ENCODE measurements at places on chromosomes 5 and 9.
A peak's percentile ranks its signal among the peaks of the same experiment; 100 is the strongest.

DNA sequence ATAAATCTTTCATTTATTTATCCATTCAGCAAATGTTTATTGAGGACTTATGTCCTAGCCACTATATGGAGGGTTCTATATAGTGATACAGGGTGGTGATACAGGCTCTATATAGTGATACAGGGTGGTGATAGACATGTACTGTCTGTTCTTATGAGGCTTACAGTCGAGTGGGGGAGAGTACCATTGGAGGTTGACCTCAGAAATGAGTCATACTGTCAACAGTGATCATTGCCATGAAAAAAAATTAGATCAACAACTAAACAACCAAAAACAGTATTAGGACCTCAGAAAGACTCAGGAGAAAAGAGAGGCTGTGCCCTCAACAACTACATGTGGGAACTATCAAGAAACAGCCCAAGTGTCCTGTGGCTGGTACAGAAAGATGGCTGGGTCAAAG, 22.0 kb downstream of the PAPPA start:
- DNase-seq = no peak

- peak; percentile 18 for DNase-seq
These were observed 1.6 kb downstream of the SLC22A4 start for GRCh38 chr5:132295505-132296411.

- no peak for DNase-seq
These were observed 37.9 kb downstream of the LHFPL2 start for GRCh38 chr5:78610636-78611035.

DNA sequence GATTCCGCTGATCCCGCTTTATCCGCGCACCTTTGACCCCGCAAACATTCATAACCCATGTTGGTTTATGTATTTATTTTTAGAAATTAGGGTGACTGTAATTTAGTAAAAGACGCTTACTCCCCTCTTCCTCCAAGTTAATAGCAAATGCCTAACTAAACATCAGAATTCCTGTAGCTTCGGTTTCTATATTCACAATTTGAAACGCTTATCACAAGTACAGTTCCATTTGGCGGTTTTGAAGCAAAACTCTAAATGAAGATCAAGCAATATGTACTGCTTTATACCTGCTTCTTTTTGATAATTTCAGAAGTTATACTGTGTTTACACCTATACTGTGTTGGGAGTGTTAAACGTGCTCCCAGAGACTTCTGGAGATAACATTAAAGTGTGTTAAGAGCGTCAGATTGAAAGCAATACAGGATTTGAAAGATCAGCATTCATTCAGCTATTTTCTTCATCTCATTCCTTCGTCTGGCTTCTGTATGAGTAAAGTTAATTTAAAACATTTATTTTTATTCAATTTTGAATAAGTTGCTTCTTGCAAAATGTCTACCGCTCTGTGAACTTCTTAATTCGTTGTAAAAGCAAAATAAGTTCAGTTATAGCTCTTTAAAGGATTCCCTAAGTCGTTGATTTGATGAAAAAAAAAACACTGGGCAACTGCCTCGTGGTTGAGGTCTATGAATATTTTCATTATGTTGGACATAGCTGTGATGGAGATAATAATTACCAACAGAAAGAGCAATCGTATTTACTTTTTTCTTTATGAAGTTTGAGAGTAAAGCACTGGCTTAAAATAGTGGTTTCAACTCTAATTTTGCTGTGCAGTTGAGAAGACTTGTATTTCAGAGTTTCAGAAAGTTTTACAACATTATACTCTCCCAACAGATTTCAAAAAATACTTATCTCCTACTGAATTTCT, 2.5 kb downstream of the PRDM6 start:
- peak; percentile 62 for DNase-seq

DNA sequence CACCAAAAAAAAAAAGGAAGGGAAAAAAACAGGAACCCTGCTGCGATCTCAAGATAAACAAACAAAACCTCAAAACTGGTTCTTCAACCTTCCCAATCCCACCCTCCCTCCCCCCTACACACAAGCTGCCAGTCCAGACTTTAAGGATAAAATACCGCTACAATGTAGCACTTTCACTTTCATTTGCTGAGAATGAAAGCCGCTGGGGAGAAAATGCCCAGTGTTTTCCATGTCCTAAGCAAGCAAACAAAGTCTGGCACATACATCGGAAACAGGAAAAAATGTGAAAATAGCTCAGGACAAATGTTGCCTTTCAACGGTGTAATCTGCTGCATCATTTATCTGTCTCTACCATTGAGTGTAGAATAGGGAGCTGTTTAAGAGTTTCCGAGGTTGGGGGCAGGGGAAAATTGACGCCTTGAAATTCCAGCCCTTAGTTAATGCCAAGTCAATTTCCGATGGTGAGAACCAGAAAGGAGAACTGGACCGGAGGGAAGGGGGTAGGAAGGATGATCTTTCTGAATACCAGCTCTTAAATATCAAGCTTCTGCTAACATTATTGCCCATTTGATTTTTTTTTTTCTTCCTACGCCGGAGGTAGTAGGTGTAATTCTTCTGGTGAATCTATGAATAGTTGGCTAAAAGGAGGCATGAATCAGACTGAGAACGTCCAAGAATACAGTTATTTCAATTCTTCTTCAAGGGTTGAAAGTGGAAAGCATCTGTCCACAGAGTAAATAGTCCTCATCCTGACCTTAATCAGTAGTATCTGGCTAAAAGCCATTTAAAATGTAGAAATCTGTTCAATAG, 1.2 kb upstream of the ADAMTS6 start:
- DNase-seq = peak; percentile 85

GRCh38 chr9:127233550-127233949, 31.0 kb upstream of the GARNL3 start:
- DNase-seq = peak; percentile 11

- no peak for DNase-seq
These were observed 26.5 kb upstream of the NREP start for GRCh38 chr5:111783537-111783936.

DNA sequence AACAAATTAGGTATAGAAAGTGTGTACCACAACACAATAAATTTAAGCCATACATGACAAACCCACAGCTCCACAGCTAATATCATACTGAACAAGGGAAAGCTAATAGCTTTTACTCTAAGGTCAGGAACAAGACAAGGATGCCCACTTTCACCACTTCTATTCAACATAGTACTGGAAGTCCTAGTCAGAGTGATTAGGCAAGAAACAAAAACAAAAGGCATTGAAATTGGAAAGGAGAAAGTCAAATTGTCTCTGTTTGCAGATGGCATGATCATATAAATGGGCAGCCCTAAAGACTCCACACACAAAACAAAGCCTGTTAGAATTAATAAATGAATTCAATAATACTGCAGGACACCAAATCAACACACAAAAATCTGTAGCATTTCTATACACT, 548.8 kb downstream of the CTNND2 start:
- DNase-seq = no peak

DNA sequence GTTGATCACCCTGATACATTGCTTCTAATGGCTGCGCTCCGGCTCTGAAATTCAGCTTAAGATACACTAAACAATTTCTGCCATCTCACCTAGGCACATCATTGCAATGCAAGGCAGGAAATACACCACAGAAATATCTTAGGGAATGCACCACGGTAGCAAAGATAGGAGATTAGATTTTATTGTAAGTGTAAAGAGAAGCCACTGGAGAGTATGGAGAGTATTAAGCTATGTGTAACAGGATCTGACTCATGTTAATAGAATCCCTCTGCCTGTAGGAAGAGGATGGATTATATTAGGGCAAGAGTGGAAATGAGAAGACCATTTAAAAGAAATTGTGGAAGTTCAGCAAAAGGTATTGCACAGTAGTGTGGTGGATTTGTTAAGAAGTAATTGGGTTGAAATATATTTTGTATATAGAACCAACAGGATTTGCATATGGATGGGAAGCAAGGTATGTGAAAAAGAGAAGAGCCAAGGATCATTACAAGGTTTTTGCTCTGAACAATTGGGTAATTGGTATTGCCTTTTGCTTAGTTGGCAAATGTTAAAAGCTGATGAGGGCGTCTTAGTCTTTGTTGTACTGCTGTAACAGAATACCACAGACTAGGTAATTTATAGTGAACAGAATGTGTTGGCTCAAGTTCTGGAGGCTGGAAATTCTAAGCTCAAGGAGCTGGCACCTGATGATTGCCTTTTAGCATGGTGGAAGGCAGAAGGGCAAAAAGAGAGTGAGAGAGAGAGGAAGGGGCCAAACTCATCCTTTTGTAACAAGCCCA, 636.1 kb downstream of the PSAT1 start:
- peak; percentile 74 for DNase-seq

DNA sequence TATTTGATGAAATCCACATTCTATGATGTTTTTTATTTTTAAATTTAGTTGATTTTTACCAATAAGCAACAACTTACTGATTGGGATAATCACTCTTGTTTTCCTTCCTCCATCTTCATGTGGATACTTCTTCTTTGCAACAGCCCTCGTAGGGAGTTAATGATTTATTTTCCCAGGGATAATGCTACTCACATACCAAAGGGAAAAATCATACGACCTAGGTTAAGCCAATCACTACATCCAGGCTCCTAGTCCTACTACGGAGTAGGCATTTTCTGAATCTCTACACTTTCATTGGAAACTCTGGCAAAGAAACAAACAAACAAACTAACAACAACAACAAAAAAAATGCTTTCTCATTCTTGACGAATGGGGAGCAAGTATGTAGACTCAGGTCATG, 663.4 kb downstream of the PTPRD start:
- DNase-seq = no peak

DNA sequence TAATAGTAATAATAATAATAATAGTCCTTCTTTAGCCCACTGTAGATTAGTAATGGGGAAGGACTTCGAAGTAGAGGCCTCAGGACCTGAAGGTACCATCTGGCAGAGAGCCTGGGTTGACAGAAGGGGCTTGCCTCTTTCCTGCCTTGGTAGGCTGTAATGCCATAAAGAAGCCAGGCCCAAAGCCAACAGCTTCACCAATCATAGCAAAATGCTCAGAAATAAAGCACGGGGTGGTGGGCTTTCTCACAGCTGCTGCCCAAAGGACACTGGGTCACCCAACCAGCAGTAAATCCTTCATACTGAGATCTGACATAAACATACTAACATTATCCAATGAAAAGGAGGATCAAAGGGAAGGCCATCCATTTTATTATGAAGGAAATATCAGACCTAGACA, 70.7 kb downstream of the SUSD1 start:
- no peak for DNase-seq

GRCh38 chr9:15353892-15354291, 46.9 kb upstream of the TTC39B start:
- DNase-seq = no peak

GRCh38 chr5:141031006-141031405, 20.2 kb upstream of the PCDHB1 start:
- DNase-seq = no peak

GRCh38 chr9:135138078-135138855, 50.8 kb downstream of the OLFM1 start:
- DNase-seq = no peak

DNA sequence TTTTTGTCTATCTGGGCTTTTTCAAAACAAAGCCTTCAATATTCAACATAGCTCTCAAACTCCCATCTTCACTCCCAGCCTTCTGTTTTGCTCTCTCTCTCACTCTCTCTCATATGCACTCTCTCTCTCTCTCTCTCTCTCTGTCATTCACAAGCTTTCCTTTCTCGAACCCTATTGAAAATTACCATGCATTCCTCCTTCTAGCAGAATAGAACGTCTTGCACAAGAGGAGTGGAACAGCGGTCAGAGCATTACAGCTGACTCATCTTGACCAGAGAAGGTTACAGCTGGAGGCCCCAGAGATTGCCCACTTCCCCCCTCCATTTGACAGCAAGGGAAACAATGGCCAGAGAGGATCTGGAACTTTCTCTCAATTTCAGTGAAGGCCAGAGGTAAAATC, 51.0 kb upstream of the LIFR start:
- no peak for DNase-seq

DNA sequence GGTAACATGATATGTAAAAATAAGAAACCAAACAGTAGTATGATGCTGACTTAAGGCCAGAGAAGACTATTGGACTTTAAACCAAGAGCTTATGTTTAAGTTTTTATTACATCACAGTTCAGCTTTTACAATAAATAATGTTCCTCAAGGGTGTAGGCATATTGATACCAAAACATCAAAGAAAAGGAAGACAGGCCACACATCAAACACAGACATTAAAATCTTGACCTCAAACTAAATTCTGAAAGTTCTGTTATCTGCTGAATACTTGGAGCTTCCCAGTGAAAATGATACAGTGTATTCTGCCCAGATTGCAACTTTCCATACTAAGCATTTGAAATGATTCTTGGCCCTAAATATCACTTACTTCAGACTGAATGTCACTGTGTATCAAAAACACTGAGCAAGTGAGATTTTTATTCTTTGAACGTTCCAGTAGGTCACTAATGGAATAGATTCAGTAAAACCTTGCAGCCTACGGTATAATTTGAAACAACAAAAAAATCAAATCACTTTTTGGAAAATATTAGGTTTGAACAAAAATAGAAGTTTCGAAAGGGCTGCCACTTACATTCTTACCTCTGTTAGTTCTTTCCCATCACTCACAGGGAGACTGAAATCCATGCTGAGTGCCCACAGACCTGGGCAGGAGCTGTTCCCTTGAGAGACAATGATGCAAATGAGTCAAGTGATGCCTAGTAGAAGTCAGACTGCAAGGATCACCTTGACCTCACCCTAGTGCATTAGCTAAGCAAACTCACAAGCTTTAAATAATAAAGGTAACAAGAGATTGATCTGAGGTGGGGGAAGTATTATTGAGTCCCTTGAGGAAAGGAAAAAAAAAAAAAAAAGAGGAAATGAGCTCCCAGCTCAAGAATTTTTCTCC, 2.5 kb downstream of the LPAR1 start:
- DNase-seq = no peak

DNA sequence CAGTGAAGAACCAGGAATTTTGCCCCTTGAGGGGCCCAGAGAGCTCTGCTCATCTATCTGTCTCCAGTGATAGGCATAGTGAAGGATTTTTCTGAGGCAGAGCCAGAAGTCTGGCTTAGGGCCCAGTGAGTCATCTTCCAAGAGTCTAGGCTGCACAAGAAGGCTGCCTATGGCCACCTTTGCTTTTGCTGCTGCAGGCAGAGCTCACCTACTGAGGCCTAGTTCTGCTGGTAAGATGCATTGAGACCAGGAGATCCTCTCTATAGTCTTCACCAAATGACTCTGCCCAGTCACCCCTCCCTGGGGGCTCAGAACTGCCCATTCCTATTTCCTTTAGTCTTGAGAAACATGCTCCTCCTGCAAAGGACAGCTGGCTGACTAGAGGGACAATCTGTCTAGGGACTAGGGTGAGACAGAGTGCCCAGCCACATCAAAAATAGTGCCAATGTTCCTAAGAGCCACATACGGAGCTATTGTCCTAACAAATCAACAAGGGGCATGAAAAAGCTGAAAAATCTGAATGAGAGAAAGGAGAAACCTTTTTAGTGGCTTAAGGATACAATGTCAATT, 40.3 kb upstream of the CDKN2AIPNL start:
- peak; percentile 70 for DNase-seq

DNA sequence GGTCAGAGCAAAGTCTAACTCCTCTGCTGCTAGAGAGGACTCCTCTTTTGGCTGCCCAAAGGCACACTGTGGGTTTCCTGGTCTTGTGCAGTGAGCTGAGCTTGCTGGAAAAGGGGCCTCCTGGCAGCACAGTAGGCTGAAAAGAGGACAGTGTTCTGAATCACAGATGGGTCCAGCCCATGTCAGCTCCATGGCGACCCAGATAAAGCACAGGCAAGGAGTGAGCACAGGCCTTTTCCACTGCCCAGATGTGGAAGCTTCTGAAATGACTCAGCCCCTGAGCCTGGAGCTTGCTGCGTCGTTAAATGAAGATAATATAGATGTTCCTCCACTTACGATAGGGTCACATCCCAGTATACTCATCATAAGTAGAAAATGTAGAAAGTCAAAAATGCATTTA, 8.1 kb downstream of the CCDC180 start:
- DNase-seq = no peak
